ENCODE measurements at places on chromosomes 13 and 19. TPM values are rescaled to one million over a fixed set of nuclear protein-coding genes. Genes with fewer than 3 reads are reported as not detected.

DNA sequence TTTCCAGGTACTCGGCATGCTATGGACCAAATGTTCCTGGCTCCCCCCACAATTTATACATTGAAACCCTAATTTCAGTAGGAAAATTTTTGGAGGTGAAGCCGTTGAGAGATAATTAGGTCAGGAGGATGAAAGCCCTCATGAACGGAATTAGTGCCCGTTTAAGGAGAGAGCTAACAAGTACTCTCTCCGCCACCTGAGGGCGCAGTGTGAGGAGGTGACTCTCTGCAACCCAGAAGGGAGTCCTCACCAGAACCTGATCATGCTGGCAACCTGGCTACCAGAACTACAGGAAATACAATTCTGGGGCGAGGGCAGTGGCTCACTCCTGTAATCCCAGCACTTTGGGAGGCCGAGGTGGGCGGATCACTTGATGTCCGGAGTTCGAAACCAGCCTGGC lies 397.8 kb downstream of the SLITRK5 start:
- no peak overlapping the region for H3K27ac ChIP-seq
- no peaks in the 10 kb centered on the region for H3K36me3 ChIP-seq
- H3K4me1 ChIP-seq: no peaks in the 10 kb centered on the region
- H3K27me3 ChIP-seq: no peaks in the 10 kb centered on the region
- H3K4me3 ChIP-seq: no peak overlapping the region

Gene IGFL4
- total RNA-seq: not detected

Gene LSR
- 5.5 TPM for total RNA-seq

- H3K36me3 ChIP-seq: no peaks in the 10 kb centered on the region
- no peaks in the 10 kb centered on the region for H3K4me1 ChIP-seq
- no peak overlapping the region for H3K4me3 ChIP-seq
Observed at GRCh38 chr13:79451500-79451962, 29.4 kb upstream of the NDFIP2 start.

DNA sequence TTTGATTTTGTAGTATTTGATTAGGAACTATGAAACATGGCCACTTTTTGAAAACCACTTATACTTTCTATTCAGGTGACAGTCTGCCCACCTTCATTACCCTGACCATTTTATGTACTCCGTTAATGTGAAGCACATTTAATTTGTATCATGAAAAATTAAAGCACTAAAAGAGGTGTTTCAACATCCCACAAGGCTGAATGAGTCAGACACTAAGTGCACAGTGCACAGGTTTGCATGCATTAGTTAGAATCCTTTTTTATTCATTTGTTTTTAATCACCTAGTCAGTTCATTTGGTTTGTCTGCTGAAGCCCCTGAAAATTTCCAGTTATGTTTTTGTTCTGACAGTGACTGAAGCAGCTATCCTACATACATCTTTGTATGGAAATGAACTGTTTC lies 271.0 kb downstream of the SLITRK5 start:
- H3K27me3 ChIP-seq: no peaks in the 10 kb centered on the region
- H3K27ac ChIP-seq: no peak overlapping the region
- H3K4me3 ChIP-seq: no peak overlapping the region
- no peaks in the 10 kb centered on the region for H3K36me3 ChIP-seq

Gene ZNF468
- total RNA-seq: 8.3 TPM

Gene ZNF878
- 0.24 TPM for total RNA-seq

GRCh38 chr19:56969759-56970178 lies 129.2 kb upstream of the PEG3 start:
- DNase-seq: no peak
- no peak overlapping the region for H3K27ac ChIP-seq
- H3K27me3 ChIP-seq: peaks cover 29% of the 10 kb centered on the region
- H3K4me1 ChIP-seq: no peaks in the 10 kb centered on the region

DNA sequence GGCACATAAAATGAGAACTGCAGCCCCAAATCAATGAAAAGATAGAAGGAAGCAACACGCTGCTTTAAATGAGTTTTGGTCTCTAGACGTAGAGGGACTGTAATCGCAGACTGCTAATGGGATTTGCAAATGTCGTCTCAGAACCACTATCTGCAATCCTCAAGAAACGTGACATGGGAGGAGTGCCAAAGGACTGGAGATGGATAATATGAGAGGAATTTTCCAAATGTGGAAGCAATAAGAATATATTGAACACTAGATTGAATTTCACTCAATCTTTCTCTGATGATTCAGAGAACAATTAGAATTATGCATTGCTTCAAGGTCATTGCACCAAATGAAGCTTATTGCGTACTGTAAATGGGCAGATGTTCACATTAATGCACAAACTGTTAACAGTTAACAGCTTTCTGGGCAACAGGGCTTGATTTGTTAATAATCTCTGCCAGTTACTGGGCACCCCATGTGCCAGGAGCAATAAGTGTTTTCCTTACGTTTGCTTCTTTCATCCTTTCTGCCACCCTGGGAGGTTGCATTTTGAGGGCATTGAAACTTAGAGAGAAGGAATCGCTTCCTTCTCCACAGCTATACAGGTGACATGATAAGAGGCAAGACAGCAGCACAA lies 62.8 kb upstream of the WASF3 start:
- H3K27ac ChIP-seq: no peak overlapping the region
- no peaks in the 10 kb centered on the region for H3K27me3 ChIP-seq
- H3K4me1 ChIP-seq: no peaks in the 10 kb centered on the region

- DNase-seq: peak; percentile 58
- peaks cover 14% of the 10 kb centered on the region for H3K27me3 ChIP-seq
- H3K4me3 ChIP-seq: peak overlapping the region; percentile 34
- H3K27ac ChIP-seq: no peak overlapping the region
- no peaks in the 10 kb centered on the region for H3K4me1 ChIP-seq
- H3K36me3 ChIP-seq: no peaks in the 10 kb centered on the region
Observed at GRCh38 chr19:28727480-28728159, 485.3 kb downstream of the UQCRFS1 start.

Gene C19orf18
- total RNA-seq: 2.3 TPM

DNA sequence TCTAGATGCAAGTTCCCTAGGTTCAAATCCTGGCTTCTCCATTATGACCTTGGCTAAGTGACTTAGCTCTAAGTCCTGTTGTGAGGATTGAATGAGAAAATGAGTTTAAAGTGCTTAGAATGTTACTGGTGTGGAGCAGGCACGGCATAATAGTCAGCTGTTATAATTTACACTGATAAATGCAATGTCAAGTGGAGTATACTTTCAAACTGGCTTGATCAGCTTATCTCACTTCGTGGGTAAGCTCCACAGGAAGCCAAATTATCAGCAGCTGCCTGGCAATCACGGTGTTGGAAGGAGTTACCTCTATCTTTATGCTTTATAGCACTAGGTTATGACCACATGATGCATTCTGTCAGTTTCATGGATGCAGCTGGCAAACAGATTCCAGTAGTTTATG lies 272.8 kb downstream of the OLFM4 start:
- no peak for DNase-seq
- H3K4me1 ChIP-seq: no peaks in the 10 kb centered on the region
- H3K36me3 ChIP-seq: no peaks in the 10 kb centered on the region
- H3K4me3 ChIP-seq: no peak overlapping the region

DNA sequence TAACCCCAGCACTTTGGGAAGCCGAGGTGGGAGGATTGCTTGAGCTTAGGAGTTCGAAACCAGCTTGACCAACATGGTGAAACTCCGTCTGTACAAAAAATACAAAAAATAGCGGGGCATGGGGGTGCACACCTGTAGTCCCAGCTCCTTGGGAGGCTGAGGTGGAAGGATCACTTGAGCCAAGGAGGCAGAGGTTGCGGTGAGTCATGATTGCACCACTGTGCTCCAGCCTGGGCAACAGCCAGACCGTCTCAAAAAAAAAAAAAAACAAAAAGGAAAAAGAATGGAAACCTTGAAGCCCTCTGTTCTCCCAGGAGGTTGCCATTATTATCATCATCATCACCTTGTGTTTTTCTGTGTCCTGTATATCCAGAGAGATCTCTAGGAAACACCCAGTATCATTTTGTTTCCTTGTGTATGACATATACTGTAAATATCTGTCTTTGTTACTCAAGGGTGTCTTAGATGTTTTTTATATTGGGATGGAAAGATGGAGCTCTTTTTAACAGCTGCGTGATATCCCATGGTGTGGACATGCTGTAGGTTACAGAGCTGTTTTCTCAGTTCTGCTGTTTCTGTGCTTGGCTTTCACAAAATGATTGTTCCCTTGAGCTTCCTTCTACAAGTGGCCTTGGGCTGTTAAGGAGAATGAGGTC lies 11.8 kb downstream of the CHAF1A start:
- no peaks in the 10 kb centered on the region for H3K4me1 ChIP-seq
- no peak overlapping the region for H3K27ac ChIP-seq
- H3K27me3 ChIP-seq: no peaks in the 10 kb centered on the region
- H3K4me3 ChIP-seq: no peak overlapping the region

DNA sequence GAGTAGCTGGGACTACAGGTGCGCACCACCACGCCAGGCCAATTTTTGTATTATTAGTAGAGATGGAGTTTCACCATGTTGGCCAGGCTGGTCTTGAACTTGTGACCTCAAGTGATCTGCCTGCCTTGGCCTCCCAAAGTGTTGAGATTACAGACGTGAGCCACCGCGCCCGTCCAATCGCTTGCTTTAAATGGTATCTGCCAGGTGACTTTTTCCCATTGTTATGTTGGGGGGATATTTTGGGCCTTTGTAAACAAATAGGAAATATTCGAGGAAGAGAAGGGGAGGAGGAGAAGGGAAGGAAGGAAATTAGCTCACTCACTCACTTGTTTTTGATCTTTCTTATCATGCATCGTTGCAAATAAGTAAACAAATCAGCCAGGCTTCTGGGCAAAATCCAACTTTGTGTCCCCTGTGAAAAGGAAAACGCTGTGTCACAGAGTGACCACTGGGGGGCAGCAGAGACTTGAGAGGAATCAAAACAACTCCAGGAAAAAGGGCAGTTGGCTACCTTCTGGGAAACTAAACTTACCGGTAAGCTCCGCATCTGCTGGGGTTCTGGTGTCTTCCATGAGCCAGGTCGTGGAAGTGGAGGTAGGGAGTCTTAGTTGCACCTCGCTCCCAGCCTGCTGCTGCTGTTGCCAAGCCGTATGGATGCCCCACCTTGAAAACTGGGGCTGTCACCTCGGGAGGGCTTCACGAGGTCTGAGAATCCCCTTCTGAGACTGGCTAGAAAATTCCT lies 9.3 kb upstream of the RANBP3 start:
- no peaks in the 10 kb centered on the region for H3K36me3 ChIP-seq
- no peak overlapping the region for H3K4me3 ChIP-seq
- H3K27me3 ChIP-seq: no peaks in the 10 kb centered on the region
- no peak overlapping the region for H3K27ac ChIP-seq

Gene FFAR2
- total RNA-seq: not detected

DNA sequence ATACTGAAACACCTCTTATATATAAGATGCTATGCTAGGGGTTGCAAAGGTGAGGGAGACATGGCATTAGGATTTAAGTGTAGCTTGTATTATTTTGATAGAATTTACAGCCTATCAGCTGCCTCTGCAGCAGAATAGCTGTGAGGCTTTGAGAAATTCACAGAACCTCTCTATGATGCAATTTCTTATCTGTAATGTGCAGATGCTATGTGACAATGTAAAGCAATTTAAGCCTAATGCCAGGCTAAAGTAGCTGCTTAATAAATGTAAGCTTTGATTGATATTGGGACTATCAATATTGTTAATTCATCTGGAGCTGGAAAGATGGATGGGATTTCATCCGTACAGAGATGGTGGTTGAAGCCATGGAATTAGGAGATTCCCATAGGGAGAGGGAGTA lies 1.6 kb downstream of the ADGRE3 start:
- no peaks in the 10 kb centered on the region for H3K36me3 ChIP-seq
- no peaks in the 10 kb centered on the region for H3K27me3 ChIP-seq
- no peak overlapping the region for H3K4me3 ChIP-seq
- no peak overlapping the region for H3K27ac ChIP-seq
- no peaks in the 10 kb centered on the region for H3K4me1 ChIP-seq
- no peak for DNase-seq

DNA sequence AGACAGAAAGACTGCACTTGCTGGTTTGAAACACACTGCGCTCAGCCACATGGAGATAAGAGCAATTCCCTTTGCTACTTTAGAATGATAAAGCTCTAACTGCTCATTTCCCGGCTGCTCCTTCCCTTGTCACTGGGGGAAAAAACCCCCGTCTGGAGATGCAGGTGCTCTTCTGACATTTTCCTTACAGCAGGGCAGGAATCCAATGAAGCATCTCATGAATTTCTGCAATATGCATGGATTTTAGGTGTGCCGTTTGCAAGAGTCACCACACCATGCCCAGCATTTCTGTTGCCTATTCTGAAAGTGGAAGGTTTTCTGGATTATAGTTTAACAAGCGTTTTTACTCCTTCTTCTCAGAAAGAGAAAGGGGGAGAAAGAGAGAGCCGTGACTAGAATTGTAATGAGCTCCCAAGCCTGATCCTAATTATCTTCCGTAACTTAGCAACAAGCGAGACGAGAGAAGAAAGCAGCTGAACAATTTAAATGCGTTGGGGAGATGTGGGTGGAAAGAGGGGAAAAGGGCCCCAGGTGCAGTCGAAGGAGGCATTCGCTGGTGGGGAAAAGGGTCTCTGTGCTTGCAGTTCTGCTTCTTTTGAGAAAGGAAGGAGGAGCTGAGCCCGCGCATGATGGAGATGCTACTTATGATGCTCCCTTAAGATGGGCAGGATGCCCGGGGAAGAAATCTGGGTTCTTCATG lies 76.6 kb upstream of the SPATA13 start:
- no peak for DNase-seq
- H3K27me3 ChIP-seq: no peaks in the 10 kb centered on the region
- no peaks in the 10 kb centered on the region for H3K36me3 ChIP-seq
- H3K4me1 ChIP-seq: peaks cover 16% of the 10 kb centered on the region
- no peak overlapping the region for H3K4me3 ChIP-seq

DNA sequence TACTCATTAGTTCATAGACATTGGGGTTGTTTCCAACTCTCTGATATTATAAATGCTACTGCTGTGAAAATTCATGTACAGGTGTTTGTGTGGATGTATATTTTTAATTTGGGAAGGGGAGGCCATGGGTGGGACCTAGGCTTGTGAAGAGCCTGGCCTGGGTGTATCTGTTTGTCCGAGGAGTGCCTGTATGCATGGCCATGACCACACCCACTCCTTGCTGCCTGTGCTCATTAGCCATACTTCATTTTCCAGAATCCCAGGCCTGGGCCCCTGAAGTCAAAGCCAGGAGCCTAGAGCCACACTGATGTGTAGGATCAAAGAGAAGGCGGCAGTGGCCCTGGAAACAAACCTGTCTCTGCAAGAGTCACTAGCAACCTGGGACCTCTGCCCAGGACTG lies 10.4 kb downstream of the ERVK3-1 start:
- H3K27ac ChIP-seq: no peak overlapping the region
- no peaks in the 10 kb centered on the region for H3K4me1 ChIP-seq
- no peaks in the 10 kb centered on the region for H3K27me3 ChIP-seq
- H3K36me3 ChIP-seq: no peaks in the 10 kb centered on the region

DNA sequence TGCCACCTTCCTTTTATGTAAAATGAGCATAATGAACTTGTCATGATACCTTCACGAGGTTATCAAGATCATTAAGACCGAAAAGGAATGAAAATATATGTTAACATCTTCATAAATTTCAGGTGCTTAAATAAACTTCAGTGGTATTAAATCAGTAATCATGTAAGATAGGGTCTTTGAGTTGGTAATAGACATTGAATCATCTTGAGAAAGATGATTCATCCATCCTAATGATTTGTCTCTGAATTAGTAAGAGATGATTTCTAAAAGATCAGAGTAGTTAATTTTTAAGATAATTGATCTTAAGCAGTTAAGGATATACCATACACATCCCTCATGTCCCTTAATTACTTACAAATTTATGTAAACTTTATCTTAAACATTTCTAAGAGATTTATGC lies 52.0 kb downstream of the COG3 start:
- no peak overlapping the region for H3K4me3 ChIP-seq
- H3K36me3 ChIP-seq: peaks cover 95% of the 10 kb centered on the region
- H3K4me1 ChIP-seq: no peaks in the 10 kb centered on the region
- no peaks in the 10 kb centered on the region for H3K27me3 ChIP-seq
- H3K27ac ChIP-seq: no peak overlapping the region

Gene POP4
- 50.2 TPM for total RNA-seq
